HT-29 (cell line): ENCODE measurements at places on chromosomes 16 and 17. TPM values are rescaled to one million over a fixed set of nuclear protein-coding genes. Genes with fewer than 3 reads are reported as not detected.

The BEAN1 gene
- total RNA-seq, result 0.26 TPM in 1 of 2 replicates, not detected in the other

DNA sequence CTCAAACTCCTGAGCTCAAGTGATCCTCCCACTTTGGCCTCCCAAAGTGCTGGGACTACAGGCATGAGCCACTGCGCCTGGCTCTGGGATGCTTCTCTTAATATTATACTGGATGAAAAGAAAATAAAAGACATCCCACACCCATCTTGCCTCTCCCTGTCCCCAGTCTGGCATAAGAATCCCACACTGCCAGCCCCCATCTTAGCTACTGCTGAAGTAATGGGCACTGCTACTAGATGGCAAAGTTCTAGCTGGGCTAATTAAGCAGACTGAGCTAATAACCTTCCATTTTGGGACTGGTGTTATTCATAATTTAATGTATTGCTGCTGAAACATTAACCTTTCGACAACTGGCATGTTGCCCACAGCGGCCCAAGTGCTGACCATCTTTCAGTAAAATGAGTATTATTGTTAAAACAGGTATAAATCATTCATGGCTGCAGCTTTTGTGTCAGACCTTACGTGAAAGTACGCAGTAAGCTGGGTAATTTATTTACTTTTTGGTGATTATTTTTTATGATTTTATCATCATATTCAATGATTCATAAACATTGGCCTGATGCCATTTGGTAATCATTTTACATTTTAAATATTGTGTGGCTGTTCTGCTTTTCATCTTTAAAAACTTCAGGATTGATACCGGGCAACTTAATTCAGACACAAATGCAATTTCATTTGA lies 47.4 kb upstream of the ZFHX3 start:
- DNase-seq, result no peak

GRCh38 chr17:32575852-32576251 lies 89.1 kb downstream of the CDK5R1 start:
- DNase-seq, result no peak

DNA sequence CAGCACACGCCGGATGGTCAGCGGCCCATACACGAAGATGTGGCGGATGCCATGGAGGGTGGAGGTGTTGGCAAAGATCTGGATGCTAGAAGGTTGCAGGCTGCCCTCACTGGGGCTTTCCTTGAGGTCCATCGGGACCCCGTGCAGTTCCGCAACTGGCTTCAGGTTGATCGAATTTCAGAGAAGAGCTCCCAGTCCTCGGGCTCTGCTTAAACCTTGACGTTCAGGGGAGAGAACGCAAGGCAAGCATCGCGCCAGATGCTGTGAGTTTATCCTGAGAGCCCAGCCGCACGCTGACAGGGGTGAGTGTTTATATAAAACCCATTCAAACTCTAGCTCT lies 98.7 kb upstream of the CCL2 start:
- DNase-seq, result no peak

GRCh38 chr17:67115401-67115800 lies 71.0 kb downstream of the CACNG1 start:
- DNase-seq, result no peak

The MAP3K14 gene
- 5.9 and 6.2 TPM in 2 replicates for total RNA-seq

- DNase-seq, result no peak
Observed at GRCh38 chr17:27282054-27282551, 11.8 kb upstream of the WSB1 start.

- DNase-seq, result no peak
Observed at GRCh38 chr16:30876867-30877266, 17.0 kb downstream of the BCL7C start.

DNA sequence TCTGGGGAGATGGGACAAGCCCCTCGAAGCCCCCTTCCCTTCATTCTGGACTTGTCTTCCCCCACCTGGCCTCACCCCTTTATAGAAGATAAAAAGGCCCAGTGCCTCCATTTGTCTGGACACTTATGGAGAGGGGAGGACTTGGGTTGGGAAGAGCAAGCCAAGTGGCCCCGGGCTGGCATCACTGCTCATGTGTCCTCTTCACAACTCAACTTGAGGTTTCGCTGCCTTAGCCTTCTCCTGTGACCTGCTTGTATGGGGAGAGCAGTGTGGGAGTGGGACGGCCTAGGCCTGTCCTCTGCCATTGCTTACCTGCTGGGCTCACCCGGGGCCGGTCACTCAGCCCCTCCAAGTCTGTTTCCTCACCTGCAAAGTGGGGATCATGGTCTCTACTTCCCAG lies 1.4 kb downstream of the PAQR4 start:
- no peak for DNase-seq

DNA sequence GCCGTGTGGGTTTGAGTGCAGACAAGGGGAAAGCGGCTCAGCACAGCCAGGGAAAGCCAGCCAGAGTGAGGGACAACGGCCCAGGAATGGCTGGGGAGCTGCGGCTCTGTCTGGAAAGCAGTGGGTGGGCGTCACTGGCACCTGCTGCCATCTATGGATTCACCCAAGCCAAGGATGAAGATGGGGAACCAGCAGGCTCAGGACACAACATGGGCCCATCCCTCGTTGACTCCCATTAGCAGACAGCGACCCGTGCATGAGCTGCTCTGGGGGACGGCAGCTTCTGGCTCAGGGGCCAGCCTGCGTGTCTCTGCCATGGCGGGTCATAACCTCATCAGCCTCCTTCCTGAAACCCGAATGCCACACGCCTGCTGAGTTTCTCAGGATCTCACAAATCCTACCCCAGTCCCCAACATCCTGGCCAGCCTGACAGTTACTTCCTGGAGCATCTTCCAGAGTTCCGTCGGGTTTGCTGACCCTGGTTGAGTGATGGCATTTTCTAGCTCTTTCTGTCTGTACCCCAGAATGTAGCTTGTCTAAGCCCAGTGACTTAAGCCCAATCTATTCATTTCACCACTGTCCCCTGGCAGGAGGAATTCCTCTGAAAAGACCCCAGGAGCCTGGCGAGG lies 50.7 kb downstream of the SLC7A5 start:
- no peak for DNase-seq

The ITGB3 gene
- not detected in 2 replicates for total RNA-seq

The OTOP3 gene
- total RNA-seq, result not detected in 2 replicates

The GPATCH8 gene
- total RNA-seq, result 13.1 and 13.9 TPM in 2 replicates

GRCh38 chr16:5065326-5065725 lies 430 bp downstream of the C16orf89 start:
- DNase-seq, result no peak

The TBL3 gene
- total RNA-seq, result 134 and 140 TPM in 2 replicates

GRCh38 chr16:1030473-1030901 lies 42.1 kb upstream of the SSTR5 start:
- no peak for DNase-seq

- peak; percentile 60 for DNase-seq
Observed at GRCh38 chr17:39236981-39237441, 11.3 kb upstream of the STAC2 start.

DNA sequence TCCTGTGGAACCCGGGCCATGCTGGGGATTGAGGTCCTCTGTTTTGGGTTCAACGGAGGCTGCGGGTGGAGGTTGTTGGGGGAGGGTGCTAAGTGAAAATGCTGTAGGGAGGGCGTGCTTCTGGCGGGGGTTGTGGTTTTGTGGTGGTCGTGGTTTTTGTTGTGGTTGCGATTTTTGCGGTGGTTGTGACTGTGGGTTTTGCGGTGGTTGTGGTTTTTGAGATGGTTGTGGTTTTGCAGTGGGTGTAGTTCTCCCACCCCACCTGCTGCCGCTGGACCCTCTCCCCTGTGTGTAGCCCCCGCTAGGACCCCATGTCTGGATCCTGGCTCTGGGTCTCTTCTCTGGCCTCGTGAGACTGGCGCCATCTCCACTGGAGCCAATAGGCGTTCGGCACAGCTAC lies 4.9 kb upstream of the SSTR5 start:
- DNase-seq, result no peak

- DNase-seq, result no peak
Observed at GRCh38 chr17:43915559-43915958, 8.2 kb upstream of the MPP2 start.

DNA sequence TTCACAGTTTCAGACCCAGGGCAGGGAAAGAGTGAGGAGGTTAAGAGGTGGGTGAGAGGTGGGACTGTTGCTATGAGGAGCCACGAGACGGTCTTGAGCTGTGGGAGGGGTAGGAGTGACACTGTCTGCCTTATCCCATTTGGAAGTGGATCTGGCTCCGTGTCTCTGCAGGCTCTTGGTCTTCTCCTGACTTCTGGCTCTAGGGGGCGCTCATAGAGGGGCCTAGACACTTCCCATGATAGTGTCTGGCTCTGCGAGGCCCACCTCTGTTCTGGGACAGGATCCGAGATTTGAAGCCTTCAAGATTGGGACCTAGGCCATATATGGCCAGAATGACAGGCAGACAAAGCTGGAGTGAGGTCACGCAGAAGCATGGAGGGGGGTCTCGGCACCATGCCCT lies 204.5 kb downstream of the GSG1L start:
- no peak for DNase-seq

- peak; percentile 75 for DNase-seq
Observed at GRCh38 chr16:88700636-88701482, 5.3 kb downstream of the RNF166 start.

DNA sequence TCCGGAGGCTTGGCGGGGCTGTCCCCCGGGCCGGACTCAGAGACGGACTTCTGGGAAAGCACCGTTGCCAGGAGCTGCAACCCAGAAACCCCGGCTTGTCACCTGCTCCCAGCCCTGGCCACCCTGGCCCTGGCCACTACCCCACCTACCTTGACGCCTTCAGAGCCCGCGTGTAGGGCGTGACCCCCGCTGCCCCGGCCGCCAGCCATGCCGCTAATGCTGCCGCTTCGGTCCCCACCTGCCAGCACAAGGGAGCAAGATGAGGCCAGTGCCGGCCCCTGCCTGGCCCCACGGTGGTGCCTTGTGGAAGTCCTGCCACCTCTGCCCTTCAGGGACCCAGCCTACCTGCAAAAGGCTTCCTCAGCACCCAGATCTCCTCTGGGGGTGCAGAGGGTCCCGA lies 11.4 kb downstream of the CASKIN1 start:
- no peak for DNase-seq

- no peak for DNase-seq
Observed at GRCh38 chr16:23293016-23293415, 9.1 kb upstream of the SCNN1B start.

DNA sequence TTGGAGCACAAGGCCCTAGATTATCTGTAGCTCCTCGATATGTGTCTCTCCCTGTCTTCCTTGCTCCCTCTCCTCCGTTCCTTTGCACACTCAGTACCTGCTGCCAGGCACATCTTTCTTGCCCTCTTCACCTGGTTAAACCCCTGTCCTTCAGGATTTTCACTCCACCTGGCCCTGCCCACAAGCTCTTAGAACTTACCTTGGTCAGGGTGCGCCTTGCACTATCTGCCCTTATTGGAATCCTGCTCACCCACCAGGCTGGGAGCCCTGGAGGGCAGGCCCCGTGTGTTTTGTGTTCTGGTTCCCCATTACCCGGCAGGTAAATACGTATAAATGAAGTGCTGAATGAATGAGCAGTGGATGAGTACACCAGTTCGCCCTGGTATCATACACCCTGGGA lies 54.6 kb downstream of the MARCHF10 start:
- no peak for DNase-seq

The CCDC200 gene
- not detected in 2 replicates for total RNA-seq

The P2RX5 gene
- 0.23 TPM in 1 of 2 replicates, not detected in the other for total RNA-seq

DNA sequence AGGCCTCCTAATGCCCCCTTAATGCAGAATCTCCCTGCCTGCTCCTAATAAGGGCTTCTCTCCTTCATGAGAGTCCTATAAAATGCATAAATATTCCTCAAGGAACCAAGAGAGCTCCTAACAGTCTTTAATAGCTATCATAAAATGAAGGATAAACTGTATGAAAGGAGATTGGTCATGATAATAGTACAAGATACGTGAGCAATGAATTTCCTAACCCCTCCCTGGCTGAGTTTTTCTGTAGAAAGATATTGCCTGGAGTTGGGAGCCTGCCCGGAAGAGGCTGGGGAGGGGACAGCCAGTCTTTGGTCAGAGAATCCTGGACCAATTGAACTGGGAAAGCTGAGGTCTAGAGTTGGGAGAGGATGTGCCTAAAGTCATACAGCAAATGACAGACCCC lies 321.9 kb upstream of the CDH5 start:
- DNase-seq, result no peak

The KCNG4 gene
- not detected in 2 replicates for total RNA-seq

DNA sequence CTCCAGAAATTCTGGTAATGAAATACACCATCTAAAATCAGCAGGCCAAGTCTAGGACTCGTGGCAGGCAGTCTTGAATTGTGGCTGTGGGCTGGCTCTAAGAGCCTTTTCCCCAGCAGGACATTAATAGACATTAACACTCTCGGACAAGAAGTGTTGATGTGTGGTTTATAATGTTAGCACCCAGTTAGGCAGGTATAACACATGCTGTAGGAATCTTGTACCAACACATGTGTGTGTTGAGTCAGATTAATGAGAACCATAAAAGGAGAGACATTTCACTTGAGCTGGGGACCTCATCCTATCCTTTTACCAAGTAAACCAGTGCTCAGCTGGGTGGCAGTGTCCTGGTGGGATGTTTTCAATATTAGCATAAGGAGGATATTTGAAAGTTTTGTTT lies 264.5 kb downstream of the FTO start:
- no peak for DNase-seq

DNA sequence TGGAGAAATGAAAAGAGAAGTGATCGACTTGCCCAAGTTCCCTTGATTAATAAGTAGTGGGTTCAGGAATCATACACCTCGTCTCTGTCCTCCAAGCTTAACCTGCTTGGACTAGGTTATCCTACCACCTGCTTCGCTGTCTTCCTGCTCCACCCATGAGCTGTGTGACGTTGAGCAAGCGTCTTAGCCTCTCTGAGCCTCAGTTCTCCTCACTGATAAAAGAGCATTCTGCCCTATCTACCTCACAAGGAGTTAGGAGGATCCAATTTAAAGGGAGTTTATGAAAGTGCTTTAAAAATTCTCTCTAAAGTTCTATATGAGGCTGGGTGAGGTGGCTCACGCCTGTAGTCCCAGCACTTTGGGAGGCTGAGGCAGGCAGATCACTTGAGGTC lies 9.5 kb upstream of the BHLHA9 start:
- no peak for DNase-seq

DNA sequence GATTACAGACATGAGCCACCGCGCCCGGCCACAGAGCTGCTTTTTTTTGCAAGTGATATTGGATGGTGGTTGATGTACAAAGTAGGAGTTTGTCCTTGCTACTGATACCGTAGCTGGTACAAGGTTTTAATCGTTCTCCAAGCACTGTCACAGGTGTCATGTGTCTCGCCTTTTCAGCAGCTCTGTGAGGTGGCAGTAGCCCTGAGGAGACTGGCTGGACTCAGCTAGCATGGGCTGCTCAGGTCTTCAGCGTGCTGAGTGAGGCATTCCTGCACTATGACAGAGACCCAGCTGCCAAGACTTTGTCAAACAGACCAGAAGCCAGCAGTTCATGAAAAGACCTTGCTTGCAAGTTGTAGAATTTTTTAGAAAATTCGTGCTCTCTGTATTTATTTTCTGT lies 7.2 kb downstream of the WWOX start:
- DNase-seq, result no peak

GRCh38 chr16:46918905-46919792 lies 35.0 kb downstream of the GPT2 start:
- peak; percentile 23 for DNase-seq
